ENCODE measurements at places on chromosomes 12 and 14. TPM values are rescaled to one million over a fixed set of nuclear protein-coding genes. Genes with fewer than 3 reads are reported as not detected.

DNA sequence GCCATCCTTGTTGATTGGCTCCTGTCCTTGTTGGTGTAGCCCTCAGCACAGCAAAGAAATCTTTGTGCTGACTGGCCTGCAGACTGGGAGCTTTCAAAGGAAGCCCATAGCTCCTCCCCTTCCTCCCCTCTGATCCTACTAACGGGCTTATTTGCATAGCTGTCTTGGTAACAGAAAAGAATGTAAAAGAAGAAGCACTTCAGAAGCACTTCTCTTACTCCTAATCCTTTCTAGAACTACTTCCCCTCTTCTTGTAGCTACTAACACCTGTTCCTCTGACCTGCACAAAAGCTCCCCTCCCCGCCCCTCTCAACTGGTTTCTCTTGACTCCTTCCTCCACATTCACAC lies 14.3 kb upstream of the RIC8B start:
- peak; percentile 98 for ATAC-seq

CD163 gene
- 0.09 TPM for total RNA-seq

L3HYPDH gene
- 7.3 TPM for total RNA-seq

DNA sequence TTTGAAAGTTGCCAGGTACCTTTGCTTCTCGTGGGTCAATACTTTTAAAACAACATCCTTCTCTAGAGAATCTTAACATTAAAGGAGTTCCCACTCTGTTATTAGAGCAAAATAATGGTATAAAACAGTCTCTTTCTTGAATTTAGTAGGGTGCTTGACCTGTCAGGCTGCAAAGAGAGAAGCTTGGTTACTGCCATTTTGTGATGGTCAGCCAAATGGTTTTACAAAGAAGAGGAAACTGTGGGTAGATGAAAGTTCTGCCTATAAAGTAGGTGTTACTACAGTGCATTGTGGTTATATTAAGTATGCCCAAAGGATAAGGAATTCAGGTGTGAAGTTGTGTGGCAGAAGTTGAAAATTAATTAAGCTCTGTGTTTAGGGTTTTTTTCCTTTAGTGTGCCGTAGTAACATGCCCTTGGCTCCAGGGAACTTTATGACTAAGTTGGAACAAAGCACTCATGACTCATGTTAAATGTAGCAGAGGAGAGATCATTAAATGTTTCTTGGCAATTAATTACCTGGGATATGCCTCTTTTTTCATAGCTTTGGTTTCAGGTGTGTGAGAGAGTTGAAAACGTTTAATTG lies 354.0 kb upstream of the KITLG start:
- ATAC-seq = no peak

TCTN1 gene
- total RNA-seq = 44.1 TPM

KLRB1 gene
- not detected for total RNA-seq

DNA sequence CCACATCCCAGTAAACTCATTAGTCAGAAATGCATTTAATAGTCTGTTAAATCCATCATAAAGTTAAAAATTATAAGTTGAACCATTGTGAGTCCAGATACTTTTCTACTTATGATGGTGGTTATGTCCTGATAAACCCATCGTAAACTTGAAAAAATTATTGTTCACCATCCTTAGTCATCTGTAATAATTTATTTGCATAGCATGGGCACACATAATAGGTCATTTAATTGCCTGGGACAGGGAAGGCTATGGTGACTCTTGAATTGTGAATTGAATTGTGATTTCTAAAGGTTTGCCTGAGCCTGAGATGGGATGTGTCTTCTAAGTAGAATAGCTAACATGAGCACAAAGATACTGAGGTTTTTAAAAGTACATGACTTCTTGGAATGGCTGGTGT lies 21.5 kb downstream of the ZDHHC17 start:
- ATAC-seq = no peak

- peak; percentile 41 for ATAC-seq
These were observed 46.7 kb downstream of the LRRC74A start for GRCh38 chr14:76872796-76873432.

Data from motor neuron (in vitro differentiated cells).